ENCODE measurements at places on chromosomes 16 and 17. TPM values are rescaled to one million over a fixed set of nuclear protein-coding genes. Genes with fewer than 3 reads are reported as not detected.

The CDK3 gene
- 21.9 TPM for polyA plus RNA-seq

- no peak for DNase-seq
These were observed 12.2 kb upstream of the CXCL16 start for GRCh38 chr17:4751932-4752331.

- no peak for DNase-seq
These were observed 52.2 kb downstream of the BAHCC1 start for GRCh38 chr17:81447331-81447933.

DNA sequence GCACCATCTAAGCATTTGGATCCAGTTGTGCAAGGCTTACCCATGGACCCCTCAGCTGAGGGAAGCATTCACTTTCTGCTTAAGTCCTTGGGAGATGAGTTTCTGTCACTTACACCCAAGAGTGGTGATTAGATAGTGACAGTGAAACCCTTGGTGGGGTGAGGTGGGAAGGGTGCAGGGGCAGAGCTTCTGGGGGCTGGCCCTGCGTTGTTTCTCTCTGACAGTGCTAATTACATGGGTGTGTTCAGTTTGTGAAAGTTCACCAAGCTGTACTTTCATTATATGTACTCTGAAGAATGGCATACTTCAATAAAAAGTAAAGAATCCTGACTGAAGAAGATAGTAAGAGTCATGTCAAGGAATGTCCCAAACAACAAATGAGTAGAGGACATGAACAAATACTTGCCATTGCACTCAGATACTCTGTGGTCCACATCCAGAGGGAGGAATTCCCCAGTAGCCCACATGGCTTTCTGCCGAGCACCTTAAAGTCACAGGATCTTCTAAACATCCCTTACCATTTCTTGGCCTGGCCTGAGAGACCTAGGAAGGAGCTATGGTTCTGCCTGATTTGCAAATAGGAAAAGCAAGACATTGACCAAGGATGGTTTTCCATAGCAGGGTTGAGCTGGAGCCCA lies 8.4 kb downstream of the CHST6 start:
- DNase-seq = no peak

The MAZ gene
- polyA plus RNA-seq = 330 TPM

- DNase-seq = no peak
These were observed 2.1 kb upstream of the CAMKK1 start for GRCh38 chr17:3894911-3895343.

DNA sequence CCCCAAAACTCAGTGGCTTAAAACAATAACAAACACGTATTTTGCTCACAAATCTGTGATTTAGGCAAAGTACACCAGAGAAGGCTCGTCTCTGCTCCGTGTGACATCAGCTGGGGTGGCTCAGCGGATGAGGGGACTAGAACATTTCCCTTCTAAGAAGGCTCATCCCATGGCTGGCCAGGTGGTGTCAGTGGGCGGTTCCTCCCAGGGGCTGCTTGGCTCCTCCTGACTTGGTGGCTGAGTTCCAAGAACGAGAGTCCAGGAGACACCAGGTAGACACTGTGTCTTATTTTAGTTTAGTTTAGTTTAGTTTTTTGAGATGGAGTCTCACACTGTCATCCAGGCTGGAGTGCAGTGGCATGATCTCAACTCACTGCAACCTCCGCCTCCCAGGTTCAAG lies 5.6 kb upstream of the CHMP6 start:
- no peak for DNase-seq

- DNase-seq = no peak
These were observed 112.9 kb downstream of the GP2 start for GRCh38 chr16:20214401-20214800.

The KRT23 gene
- 0.91 TPM for polyA plus RNA-seq

GRCh38 chr17:36198831-36199465 lies 2.4 kb upstream of the CCL3L1 start:
- no peak for DNase-seq

DNA sequence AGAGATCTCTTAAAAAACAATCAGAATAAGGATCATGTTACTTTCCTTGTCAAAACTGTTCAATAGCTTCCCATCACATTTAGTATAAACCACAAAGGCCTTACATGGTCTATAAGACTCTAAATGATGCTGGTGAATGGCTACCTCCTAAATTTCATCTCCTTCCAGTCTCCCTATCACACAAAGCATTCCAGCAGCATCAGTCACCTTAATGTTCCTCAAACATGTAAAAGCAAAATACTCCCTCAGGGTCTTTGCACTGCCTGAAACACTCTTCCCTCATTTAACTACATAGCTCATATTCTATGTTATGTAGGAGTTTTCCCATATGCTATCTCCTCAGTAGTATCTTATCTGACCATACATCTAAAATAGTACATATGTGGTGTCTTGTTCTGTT lies 53.5 kb upstream of the INTS2 start:
- no peak for DNase-seq

GRCh38 chr16:57196286-57196685 lies 10.2 kb downstream of the RSPRY1 start:
- DNase-seq = no peak

DNA sequence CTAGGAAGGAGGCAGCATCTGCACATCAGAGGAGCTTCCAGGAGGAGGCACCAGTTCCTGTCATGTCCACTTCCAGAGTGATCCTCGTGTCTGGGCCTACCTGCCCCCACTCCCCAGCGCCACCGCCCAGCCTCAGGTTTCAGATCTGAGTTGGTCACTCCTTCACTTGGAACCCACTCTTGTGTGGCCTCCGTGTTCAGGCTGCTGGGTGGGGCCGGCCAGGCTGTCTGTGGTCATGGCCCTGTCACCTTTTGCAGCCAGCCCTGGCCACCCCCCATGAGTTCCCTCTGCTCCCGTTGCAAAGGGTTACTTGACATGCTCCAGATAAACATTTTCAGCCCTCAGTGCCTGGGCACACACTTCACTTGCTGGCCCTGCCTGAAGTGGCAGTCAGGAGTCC lies 26.6 kb upstream of the SPPL2C start:
- no peak for DNase-seq

- DNase-seq = no peak
These were observed 7.2 kb downstream of the CTF1 start for GRCh38 chr16:30903596-30903995.

- no peak for DNase-seq
These were observed 202.3 kb downstream of the LGALS9B start for GRCh38 chr17:20264996-20265395.

The TSC2 gene
- polyA plus RNA-seq = 174 TPM

DNA sequence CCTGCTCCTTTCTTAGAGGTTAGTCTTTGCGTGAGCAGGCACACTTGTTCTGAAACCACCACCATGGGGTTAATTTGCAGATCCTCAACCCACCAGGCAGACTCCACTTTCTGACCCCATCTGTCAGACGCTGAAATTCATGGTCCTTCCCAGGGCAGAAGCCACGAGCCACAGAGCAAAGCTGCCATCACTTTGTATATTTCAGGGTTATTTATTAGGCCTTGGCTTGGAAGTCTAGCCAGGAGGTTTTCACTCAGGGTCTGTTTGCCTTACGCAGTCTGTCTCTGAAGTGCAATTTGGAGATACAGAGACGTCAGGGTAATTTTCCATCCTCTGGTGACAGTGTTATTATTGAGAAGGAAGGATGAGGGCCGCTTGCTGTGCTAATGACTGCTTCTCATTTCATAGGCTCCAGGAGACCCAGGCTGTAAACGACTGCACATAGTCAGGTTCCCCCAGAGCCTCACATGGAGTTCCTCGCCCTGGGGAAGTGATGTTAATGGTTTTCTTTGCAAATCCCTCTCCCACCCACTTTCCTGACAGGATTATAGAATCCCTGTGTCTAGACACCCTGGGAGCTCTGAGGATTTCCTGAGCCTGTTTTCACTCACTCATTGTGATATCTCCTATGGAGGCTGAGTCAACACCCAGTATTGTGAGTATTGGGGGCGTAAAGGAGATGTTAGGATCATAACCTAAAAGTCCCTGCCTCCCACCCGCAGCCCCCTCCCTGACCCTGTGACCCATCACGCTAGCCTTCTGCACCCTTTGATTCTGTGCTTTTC lies 269.0 kb downstream of the ABCC12 start:
- DNase-seq = peak; percentile 33

DNA sequence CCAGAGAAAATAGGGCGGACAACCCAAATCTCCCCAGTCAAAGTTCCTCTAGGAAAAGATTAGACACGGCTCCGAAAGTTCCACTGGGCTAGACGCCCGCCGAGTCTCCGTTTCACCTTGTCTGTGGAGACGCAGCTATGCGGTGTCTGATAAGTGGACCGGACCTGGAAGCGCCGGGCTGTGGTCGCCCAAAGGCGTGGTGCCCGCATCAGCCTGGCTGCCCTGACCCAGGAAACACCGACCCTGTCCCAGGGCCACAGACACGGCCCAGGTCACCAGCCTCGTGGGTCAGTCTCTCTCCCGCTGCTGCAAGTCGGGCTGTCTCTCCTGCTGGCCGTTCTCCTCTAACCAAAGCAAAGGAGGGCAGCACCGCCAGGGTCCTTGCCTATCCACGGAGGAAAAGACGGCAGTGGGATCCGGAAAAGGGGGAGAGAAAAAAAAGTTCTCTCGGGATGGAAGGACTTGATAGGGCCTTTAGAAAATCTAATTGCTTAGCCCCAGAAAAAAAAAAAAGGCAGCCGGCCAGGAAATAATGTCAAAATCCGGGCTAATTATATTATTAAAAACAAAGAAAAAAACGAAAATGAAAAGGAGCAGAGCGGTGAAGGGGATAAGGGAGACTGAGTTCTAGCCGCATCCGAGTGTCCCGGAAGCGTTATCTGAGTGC lies 13.9 kb upstream of the FOXF1 start:
- DNase-seq = no peak

- DNase-seq = no peak
These were observed 299.9 kb downstream of the WWOX start for GRCh38 chr16:78399384-78399783.

DNA sequence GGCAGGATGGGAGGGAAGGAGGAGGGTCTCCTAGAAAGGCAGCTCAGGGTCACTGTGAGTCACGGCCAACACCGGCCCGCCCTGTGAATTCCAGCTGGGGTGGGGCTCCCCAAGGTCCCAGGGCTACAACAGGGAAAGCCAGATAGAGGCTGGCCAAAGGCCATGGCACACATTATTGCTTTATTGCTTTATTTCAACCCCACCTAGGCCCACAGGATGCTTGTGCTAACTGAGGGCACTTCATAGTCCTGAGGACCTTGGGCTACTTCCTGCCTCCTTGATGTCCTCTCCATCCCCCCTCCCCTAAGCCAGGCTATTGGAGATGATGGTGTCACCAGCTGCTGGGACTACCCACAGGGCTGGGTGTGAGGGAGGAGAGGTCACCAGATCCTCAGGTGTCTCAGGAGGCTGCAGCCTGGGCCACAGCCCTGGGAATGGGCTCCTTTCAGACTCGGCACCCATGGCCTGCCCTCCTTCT lies 26.1 kb downstream of the LRRC75A start:
- DNase-seq = no peak

GRCh38 chr16:14500791-14501190 lies 129.3 kb downstream of the PARN start:
- no peak for DNase-seq

The TVP23A gene
- polyA plus RNA-seq = 4.2 TPM

DNA sequence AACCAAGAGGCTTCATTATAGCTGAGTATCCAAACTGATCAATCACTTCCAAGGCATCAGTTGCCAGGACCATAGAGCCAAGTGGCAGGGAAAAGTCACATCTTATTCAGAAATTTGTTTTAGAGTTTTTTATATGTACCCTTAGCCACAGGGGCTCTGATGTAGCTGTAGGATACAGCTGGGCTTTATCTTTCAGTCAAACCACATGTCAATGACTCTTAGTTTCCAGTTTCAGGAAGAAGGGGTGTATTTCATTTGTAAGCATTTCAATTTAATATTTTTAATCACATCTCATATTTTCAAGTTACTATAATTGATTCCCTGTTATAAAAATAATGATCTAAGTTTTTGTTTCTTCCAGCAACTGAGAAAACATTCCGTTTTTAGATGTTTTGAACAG lies 2.9 kb upstream of the FLCN start:
- no peak for DNase-seq

DNA sequence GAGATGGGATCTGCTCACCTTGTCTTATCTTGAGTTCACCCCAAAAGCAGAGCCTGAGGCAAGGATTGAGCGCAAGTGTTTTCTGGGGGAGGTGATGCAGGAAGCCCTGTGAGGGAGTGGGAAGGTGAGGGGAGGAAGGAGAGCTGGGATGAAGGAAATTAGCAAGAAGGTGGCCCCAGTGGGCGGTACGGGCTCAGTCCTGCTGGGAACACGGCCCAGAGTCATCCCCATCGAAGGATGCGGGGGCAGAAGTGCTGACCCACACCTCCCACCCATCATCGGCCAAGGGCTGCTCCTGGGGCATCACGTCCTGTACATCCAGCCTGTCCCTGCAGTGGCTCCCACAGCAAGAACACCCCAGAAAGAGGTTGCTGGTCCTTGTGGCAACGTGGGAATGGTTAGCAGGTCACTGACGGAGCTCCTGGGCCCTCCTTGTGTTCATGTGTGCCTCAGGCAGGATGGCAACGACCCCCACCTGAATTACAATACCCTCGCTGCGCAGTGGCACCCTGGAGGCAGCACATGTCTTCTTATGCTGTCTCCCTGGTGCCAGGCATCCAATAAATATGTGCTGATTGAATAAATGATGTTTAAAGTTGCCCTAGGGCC lies 18.2 kb downstream of the C16orf95 start:
- no peak for DNase-seq

The MVP gene
- polyA plus RNA-seq = 24.2 TPM

DNA sequence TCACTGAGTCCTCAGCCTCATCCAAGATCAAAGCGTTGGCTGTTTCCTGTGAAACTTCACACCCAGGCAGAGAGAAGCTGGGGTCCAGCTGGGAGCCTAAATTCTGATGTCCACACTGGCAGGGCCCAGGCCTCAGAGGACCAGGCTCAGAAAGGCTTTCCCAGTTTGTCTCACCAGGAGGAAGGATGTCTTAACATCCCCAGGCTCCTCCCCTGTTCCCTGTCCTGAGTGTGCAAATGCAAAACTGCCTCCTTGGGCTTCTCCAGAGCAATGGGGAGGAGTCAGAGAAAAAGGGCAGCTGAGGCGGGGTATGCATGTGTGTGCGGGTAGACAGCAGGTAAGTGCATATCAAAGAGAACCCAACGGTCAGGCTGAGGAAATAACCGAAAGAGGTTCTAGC lies 45.7 kb downstream of the CUEDC1 start:
- DNase-seq = no peak

- DNase-seq = no peak
These were observed 13.7 kb downstream of the CANT1 start for GRCh38 chr17:78995761-78996451.

DNA sequence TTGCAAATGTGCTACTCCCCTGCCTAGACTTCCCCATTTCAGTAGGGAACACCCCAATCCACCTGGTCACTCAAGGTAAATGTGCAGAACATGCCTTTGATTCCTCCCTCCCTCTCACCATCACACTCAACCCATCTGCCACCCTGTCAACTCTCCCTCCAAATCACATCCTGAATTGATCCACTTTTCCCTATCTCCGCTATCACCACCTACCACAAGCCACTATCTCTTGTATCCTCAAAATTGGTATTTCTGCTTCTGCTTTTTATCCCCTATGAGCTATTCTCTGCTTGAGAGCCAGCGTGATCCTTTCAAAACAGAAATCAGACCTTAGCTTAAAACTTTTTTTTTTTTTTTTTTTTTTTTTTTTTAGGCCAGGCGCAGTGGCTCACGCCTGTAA lies 5.4 kb upstream of the NOL11 start:
- no peak for DNase-seq

The ITGB3 gene
- 24.1 TPM for polyA plus RNA-seq
